ENCODE measurements at places on chromosomes 6 and 20. TPM values are rescaled to one million over a fixed set of nuclear protein-coding genes. Genes with fewer than 3 reads are reported as not detected.

- no peaks in the 10 kb centered on the region for H3K4me1 ChIP-seq
- no peak overlapping the region for H3K4me3 ChIP-seq
- DNase-seq = no peak
- H3K27me3 ChIP-seq = no peaks in the 10 kb centered on the region
Measured at GRCh38 chr6:153476243-153476642, 345.2 kb upstream of the RGS17 start.

DNA sequence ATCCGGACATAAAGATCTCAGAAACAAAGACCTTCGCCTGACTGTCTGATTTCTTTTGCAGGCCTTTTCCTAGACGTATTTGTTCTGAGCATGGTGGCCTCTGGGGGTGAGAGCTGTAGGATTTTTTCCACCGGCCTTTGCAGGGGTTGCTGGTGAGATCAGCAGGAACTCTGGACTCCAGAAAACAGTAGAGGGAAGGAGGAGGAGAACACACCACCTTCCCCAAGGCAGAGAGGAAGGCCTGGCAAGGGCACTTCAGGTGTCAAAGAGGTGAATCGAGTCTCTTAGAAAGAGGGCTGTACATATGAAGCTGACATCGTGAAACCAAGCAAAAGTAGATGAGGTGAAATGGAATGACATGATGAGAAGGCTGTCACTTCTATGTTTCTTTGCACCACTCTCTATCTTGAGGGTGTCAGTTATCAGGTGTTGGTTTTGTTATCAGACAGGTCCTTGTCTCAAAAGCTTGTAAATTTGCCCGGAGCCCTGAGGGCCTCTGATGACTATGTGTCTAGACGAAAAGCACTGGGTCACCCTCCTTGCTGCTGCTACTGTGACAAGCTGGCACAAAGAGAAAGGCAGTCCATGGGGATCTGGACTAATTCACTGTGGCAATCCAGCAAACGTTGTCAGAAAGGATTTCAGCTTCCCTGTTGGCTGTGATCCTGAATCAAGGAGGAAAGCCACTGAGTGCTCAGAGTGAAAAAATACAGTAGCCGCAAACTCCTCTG is 91.3 kb upstream of the MAP3K7 start:
- peaks cover 8% of the 10 kb centered on the region for H3K4me1 ChIP-seq
- DNase-seq = no peak
- H3K36me3 ChIP-seq = no peaks in the 10 kb centered on the region

DNA sequence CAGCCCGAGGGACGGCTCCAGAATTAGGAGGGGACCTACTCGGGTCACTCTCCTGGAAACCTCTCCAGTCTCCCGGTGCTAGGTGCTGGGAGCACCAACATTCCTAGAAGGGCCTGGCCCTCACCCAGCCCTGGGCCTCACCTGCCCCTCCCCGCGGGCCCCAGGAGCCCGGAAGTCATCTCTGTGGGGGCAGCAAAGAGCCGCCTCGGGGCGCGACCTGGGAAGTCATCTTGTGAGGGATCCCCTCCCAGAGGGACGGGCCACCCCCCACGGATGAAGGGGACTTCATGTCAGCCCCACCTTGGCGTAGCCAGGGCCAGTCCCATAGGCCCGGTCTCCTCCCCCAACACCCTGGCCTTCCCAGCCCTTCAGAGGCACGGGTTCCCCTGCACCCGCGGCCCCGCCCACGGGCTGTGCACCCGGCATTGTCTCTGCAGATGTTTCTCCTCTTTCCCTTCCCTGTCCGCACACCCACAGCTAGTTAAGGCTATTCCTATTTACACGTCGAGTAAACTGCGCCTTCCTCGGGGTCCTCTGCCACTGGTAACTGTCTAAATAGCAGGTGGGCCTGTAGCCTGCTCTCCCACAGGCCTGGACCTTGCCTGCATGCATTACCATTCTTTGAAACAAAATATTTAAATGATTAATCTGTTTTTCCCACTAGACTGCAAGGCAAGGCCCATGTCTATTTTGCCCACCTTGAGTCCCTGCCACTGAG is 896 bp upstream of the RNASET2 start:
- peak; percentile 20 for DNase-seq
- H3K27me3 ChIP-seq = peaks cover 9% of the 10 kb centered on the region
- peak overlapping the region; percentile 89 for H3K4me3 ChIP-seq
- H3K36me3 ChIP-seq = no peaks in the 10 kb centered on the region
- H3K27ac ChIP-seq = no peak overlapping the region

GRCh38 chr6:87723170-87724078 is 21.4 kb upstream of the AKIRIN2 start:
- peaks cover 25% of the 10 kb centered on the region for H3K4me1 ChIP-seq
- DNase-seq = no peak
- H3K27ac ChIP-seq = peak overlapping the region; percentile 83
- H3K27me3 ChIP-seq = no peaks in the 10 kb centered on the region
- H3K36me3 ChIP-seq = no peaks in the 10 kb centered on the region
- H3K4me3 ChIP-seq = no peak overlapping the region

DNA sequence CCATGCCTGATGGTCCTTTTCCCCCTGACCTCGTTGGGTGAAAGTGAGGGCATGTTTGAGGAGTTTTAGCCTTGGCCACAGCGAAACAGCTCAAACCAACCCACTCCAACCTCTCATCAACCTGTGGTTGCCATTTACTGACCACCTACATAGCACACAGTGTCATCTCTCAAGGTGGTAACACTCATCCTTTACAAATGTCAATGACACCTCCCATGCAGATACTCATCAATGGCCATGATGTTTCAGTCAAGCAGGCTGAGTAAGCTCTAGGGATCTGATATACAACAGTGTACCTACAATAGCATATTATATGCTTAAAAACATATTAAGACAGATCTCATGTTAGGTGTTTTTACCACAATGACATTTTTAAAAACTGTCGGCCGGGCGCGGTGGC is 9.3 kb downstream of the RRAGD start:
- no peaks in the 10 kb centered on the region for H3K36me3 ChIP-seq
- no peak for DNase-seq
- peaks cover 11% of the 10 kb centered on the region for H3K4me1 ChIP-seq
- no peak overlapping the region for H3K4me3 ChIP-seq

The PREX1 gene
- 73.7 TPM for total RNA-seq

DNA sequence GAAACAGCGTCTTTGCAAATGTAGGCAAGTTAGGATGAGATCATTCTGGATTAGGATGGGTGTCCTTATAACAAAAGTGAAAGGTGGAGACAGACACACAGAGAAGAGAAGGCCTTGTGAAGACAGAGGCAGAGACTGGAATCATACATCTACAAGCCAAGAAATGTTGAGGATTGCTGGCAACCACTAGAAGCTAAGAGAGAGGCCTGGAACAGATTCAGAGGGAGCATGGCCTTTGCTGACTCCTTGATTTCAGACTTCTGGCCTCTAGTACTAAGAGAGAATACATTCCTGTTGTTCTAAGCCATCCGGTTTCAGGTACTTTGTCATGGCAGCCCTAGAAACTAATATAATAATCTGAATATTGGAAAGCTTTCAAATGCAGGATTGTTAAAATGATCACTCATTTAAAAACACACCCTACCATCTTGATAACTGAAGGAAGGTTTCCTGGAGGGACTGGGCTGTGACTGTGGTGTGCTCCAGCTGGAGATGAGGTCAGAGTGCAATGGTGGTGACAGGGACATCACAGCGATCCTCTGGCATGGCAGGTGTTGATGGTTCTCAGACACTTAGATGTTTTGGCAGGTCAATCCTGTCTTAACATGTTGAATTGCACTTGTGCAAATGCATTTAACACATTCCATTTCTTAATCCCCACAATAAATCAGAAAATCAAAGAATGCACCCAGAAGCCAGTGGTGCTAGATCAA is 25.1 kb downstream of the CD83 start:
- peak overlapping the region; percentile 73 for H3K27ac ChIP-seq
- no peak for DNase-seq
- no peak overlapping the region for H3K4me3 ChIP-seq
- H3K4me1 ChIP-seq = peaks cover 28% of the 10 kb centered on the region
- no peaks in the 10 kb centered on the region for H3K36me3 ChIP-seq

GRCh38 chr6:38599261-38599660 is 40.5 kb downstream of the BTBD9 start:
- H3K27ac ChIP-seq = no peak overlapping the region
- H3K4me3 ChIP-seq = no peak overlapping the region
- no peak for DNase-seq
- no peaks in the 10 kb centered on the region for H3K27me3 ChIP-seq
- no peaks in the 10 kb centered on the region for H3K4me1 ChIP-seq
- H3K36me3 ChIP-seq = peaks cover 7% of the 10 kb centered on the region

DNA sequence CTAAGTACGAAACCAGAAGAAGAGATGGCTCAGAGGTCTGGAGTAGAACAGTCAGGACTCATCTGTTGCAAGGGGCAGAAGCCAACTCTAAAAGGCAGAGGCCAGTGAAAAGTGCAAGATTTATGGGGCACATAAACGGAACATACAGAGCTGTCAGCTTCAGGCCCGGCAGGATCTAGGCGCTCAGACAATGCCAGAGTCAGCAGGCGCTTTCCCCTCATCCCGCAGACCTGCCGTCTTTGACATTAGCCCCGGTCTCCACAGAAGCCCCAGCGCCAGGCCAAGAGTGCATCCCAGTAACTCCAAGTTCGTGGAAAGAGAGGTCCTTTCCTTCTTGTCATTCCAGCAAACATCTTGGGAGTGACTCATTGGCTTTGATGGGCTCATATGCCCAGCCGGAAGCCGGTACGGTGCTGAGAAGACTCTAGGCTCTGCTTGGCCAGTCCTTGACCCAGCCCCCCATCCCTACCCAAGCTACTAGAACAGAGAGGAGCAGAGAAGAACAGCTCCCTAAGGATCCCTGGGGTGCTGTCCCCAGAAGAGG is 260.9 kb downstream of the TAF4 start:
- DNase-seq = no peak
- no peak overlapping the region for H3K4me3 ChIP-seq
- peaks cover 13% of the 10 kb centered on the region for H3K4me1 ChIP-seq
- H3K27me3 ChIP-seq = peaks cover 4% of the 10 kb centered on the region

DNA sequence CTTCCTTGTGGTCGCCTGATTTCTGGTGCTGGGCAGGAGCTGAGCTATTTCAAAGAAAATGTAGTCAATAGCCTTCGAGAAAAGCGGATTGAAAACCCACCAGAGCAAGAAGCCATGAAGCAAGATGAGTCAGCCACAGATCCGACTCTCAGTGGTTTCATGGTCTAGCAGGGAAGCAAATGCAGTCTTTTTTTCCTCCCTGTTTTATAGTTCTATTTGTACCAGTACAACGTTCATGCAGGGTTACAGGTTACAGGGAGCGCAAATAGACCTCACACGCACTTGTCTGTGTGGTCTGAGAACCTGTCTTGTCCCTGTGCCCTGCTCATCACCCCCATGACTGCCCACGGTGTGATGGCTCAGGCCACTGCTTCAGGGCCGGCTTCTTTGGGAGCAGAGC is 309.8 kb upstream of the SUPT3H start:
- H3K27ac ChIP-seq = no peak overlapping the region
- no peak overlapping the region for H3K4me3 ChIP-seq
- H3K36me3 ChIP-seq = no peaks in the 10 kb centered on the region
- no peaks in the 10 kb centered on the region for H3K4me1 ChIP-seq
- no peaks in the 10 kb centered on the region for H3K27me3 ChIP-seq
- no peak for DNase-seq

- peak; percentile 12 for DNase-seq
- H3K27ac ChIP-seq = peak overlapping the region; percentile 79
- no peaks in the 10 kb centered on the region for H3K36me3 ChIP-seq
- H3K27me3 ChIP-seq = no peaks in the 10 kb centered on the region
- peaks cover 53% of the 10 kb centered on the region for H3K4me1 ChIP-seq
- peak overlapping the region; percentile 20 for H3K4me3 ChIP-seq
Measured at GRCh38 chr6:43096451-43097097, 20.5 kb downstream of the PTK7 start.

- H3K27ac ChIP-seq = no peak overlapping the region
- no peaks in the 10 kb centered on the region for H3K36me3 ChIP-seq
- H3K4me1 ChIP-seq = peaks cover 12% of the 10 kb centered on the region
- H3K4me3 ChIP-seq = no peak overlapping the region
- no peaks in the 10 kb centered on the region for H3K27me3 ChIP-seq
Measured at GRCh38 chr6:34316431-34317171, 67.8 kb upstream of the SMIM29 start.

- no peak overlapping the region for H3K27ac ChIP-seq
- no peaks in the 10 kb centered on the region for H3K36me3 ChIP-seq
- H3K4me1 ChIP-seq = no peaks in the 10 kb centered on the region
- no peak overlapping the region for H3K4me3 ChIP-seq
- H3K27me3 ChIP-seq = peaks cover 8% of the 10 kb centered on the region
- DNase-seq = no peak
Measured at GRCh38 chr6:170056278-170056711, 234.6 kb downstream of the DLL1 start.

The MOG gene
- not detected for total RNA-seq

DNA sequence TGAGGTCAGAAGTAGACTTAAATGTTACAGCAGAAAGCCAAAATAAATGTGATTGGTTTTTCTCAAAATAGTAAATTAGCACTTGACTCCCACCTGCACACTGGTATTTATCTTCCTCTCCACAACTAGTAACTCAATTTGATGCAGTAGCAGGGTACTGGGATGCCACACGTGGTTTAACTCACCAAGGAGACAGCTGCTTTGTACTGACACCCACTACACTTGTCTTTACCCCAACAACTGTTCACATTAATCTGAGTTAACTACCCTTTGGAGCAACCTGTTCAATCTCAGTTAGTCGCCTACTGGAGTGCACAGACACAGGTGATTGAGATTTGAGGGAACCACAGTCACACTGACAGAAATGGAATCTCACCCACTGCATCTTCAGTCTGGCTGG is 242.1 kb downstream of the PRKN start:
- peaks cover 26% of the 10 kb centered on the region for H3K27me3 ChIP-seq
- H3K36me3 ChIP-seq = no peaks in the 10 kb centered on the region
- no peak overlapping the region for H3K4me3 ChIP-seq

All from neural crest cell (in vitro differentiated cells).